ENCODE measurements at places on chromosomes 16 and 17.

- no peak for DNase-seq
These were observed 407 bp downstream of the HS3ST6 start for GRCh38 chr16:1917665-1918350.

DNA sequence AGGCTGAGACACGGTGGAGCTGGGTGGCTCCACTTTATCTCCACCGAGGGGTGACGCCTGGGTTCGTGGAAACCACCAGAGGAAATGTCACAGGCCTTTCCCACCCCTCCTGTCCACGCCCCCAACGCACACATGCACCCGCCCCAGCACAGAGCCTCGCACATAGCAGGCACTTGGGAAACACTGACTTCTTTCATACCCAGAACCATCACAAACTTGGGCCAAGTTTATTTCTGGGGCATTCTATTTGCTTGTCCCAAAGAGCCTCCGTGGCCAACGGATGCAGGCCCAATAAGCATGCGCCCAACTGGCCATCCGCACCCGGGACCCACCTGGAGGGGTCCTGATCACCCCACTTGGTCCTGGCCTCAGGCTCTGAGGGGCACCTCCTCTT, 3.3 kb downstream of the BCAR1 start:
- DNase-seq, result no peak

DNA sequence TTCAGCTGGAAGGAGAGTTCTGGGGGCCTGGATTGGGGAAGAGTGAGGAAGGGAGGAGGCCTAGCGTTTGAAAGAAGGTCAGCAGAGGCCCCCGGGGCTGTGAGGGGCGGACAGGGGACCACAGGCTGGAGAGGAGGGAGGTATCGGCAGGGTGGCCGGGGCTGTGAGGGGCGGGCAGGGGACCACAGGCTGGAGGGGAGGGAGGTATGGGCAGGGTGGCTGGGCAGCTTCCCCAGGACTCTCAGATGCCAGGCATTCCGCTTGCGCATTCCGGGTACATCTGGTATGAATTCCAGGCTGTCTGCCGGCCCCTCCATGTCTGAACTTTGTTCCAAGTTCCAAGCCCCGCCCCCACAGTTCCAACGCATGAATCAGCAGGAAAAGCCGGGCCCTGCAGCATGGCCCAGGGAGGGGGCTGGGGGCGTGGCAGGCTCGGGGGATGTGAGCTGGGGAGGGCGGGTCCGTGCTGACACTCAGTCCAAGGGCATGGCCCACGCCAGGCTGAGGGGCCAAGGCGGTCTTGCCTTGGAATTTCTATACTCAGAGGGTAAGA, 4.3 kb upstream of the TLCD2 start:
- peak; percentile 97 for DNase-seq

DNA sequence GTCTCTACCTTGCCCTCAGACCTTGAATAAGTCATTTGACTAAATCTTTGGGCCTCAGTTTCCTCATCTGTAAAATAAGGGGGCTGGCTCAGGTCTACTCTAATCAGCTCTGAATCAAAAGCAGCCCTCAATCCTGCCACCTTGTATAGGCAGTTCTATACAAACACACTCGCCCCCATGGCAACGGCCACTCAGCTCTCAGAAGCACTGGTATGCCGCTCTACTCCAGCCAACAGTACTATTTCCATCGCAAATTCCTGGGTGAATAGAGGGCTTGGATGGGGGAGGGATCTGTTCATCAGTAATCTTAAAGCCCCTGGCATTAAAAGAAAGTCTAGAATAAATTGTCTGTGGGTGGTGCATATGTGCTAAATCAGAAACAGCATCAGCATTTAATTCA, 21.2 kb upstream of the TAOK1 start:
- DNase-seq, result no peak

GRCh38 chr17:77404812-77405581, 264.2 kb downstream of the SEC14L1 start:
- DNase-seq, result no peak

DNA sequence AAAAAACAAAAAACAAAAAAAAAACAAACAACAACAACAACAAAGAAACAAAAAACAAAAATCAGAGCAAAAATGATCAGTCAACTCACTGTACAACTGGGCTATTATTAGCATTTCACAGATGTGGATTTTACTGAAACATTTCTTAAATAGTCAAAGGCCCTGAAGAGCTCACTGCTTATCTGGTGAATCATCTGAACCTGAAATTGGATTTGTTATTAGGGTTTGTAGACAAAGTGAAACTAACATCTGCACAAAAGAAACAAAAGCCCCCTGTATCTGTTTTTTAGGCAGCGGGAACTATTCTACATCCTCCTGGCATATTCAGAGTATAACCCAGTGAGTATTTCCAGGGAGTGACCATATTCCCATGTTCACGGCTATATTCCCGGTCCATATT, 32.6 kb upstream of the KSR1 start:
- DNase-seq, result no peak

DNA sequence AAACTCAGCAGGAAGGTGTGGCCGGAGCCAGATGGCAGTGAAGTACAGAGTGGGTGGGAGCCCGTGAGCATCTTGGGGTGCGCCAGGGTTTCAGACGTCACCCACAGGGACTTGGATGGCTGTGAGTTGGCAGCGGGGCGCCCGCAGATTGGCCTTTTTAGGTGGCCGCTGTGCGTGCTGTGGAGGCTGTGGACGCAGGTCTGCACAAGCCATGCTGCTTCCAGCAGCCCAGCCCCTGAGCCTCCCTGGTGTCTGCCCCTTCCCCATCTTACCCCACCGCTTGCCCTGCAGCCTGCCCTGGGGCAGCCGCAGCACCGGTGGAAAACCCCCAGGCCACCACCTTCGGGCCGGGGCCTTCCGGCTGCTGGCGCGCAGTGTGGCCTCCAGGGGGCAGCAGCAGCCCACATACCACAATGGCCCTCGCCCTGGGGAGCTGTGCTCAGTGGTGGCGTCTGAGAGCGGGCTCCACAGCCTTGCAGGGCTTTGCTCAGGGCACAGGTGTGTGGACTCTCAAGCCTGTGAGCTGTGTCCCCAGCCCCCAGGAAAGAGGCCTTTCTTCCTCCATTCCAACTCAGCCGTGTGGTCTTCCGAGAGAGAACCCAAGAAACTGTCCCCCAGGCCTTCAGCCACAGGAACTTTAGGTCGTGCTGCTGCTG, 11.8 kb downstream of the ENDOV start:
- DNase-seq, result peak; percentile 10

GRCh38 chr16:56977823-56978430, 11.4 kb upstream of the NLRC5 start:
- no peak for DNase-seq

- DNase-seq, result no peak
These were observed 44.5 kb upstream of the MLYCD start for GRCh38 chr16:83854420-83854819.

DNA sequence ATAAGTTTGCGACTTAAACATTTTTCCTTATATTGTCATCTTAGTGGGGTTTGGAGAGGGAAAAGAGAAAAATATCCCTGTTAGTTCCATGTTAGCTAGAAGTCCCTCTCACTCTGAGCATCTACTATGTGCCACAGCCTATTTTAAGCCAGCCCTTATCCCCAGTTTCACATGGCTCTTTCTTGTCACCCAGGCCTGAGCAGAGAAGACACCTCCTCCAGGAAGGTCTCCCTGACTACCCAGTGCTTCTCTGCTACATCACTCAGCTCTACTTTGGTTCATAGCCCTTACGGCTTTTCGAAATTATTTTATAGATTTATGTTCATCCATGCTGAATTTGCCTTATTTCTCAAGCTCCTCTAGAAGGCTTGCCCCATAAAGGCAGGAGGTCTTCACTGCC, 7.2 kb upstream of the MAP2K3 start:
- DNase-seq, result no peak

Measured in AG09319 (cell line).